Hindlimb muscle (tissue), 1 donor: ENCODE measurements at places on chromosomes 6 and 20. TPM values are rescaled to one million over a fixed set of nuclear protein-coding genes. Genes with fewer than 3 reads are reported as not detected.

The TRIM40 gene
- polyA plus RNA-seq: not detected

The GATA5 gene
- 0.08 TPM for polyA plus RNA-seq

The DCBLD1 gene
- polyA plus RNA-seq: 8.4 TPM

The KCNQ2 gene
- 1.8 TPM for polyA plus RNA-seq

The COQ3 gene
- polyA plus RNA-seq: 7.2 TPM

The GRM1 gene
- polyA plus RNA-seq: 0.10 TPM

The SASH1 gene
- 42.8 TPM for polyA plus RNA-seq

The TMEM217 gene
- 0.72 TPM for polyA plus RNA-seq

The ADGRG6 gene
- 7.2 TPM for polyA plus RNA-seq

The PI3 gene
- polyA plus RNA-seq: not detected

The PDE10A gene
- polyA plus RNA-seq: 6.3 TPM

The RAET1E gene
- 0.45 TPM for polyA plus RNA-seq

The ANKRD66 gene
- polyA plus RNA-seq: 0.61 TPM

The TMEM170B gene
- 6.3 TPM for polyA plus RNA-seq

The SLA2 gene
- 0.13 TPM for polyA plus RNA-seq

The CLDN20 gene
- polyA plus RNA-seq: 0.54 TPM

The VIP gene
- 1.4 TPM for polyA plus RNA-seq

The GGTLC1 gene
- not detected for polyA plus RNA-seq

The IFNGR1 gene
- polyA plus RNA-seq: 48.9 TPM

The UTRN gene
- polyA plus RNA-seq: 60.9 TPM

The SUMO4 gene
- 0.52 TPM for polyA plus RNA-seq

The DUSP15 gene
- polyA plus RNA-seq: 3.0 TPM

The GNL1 gene
- 57.1 TPM for polyA plus RNA-seq

The FKBP1C gene
- polyA plus RNA-seq: 1.9 TPM

The SIRPA gene
- 41.6 TPM for polyA plus RNA-seq

The PRDM13 gene
- not detected for polyA plus RNA-seq

The CFAP206 gene
- polyA plus RNA-seq: 0.13 TPM

The MAFB gene
- 13.4 TPM for polyA plus RNA-seq

The ULBP3 gene
- polyA plus RNA-seq: 1.6 TPM

The PRKN gene
- 4.5 TPM for polyA plus RNA-seq

The MATN4 gene
- 0.45 TPM for polyA plus RNA-seq

The MUC22 gene
- not detected for polyA plus RNA-seq

The CYP24A1 gene
- polyA plus RNA-seq: 0.88 TPM

The IPCEF1 gene
- polyA plus RNA-seq: 2.0 TPM

The ATP9A gene
- 80.0 TPM for polyA plus RNA-seq

The RALGAPA2 gene
- polyA plus RNA-seq: 10.9 TPM

The ERVFRD-1 gene
- 0.08 TPM for polyA plus RNA-seq

The FAM83B gene
- polyA plus RNA-seq: 0.06 TPM

The LRRC73 gene
- polyA plus RNA-seq: not detected

The SLC35D3 gene
- polyA plus RNA-seq: not detected

The SRC gene
- 19.5 TPM for polyA plus RNA-seq

The IMPG1 gene
- 0.13 TPM for polyA plus RNA-seq

The NUP43 gene
- polyA plus RNA-seq: 20.0 TPM

The KCNG1 gene
- polyA plus RNA-seq: 0.35 TPM
